ENCODE measurements at places on chromosomes 3 and 15.

GRCh38 chr3:26753095-26753494, 130.5 kb downstream of the LRRC3B start:
- no peak for DNase-seq

DNA sequence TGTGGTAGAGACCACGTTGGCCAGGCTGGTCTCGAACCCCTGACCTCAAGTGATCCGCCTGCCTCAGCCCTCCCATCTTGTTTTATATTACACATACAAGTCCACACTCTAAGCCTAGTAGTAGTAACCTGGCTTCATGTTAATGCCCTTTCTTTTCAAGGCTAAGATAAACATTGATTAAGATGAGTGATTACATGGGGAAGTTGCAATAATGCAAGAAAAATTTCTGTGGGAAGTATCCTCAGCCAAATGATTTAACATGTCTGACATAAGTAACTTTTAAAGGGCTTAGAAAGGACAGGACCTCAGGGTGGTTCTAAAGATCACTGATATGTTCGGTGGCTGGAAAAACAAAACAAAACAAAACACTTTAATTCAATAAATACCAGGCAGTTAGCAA, 72.1 kb downstream of the SFMBT1 start:
- no peak for DNase-seq

DNA sequence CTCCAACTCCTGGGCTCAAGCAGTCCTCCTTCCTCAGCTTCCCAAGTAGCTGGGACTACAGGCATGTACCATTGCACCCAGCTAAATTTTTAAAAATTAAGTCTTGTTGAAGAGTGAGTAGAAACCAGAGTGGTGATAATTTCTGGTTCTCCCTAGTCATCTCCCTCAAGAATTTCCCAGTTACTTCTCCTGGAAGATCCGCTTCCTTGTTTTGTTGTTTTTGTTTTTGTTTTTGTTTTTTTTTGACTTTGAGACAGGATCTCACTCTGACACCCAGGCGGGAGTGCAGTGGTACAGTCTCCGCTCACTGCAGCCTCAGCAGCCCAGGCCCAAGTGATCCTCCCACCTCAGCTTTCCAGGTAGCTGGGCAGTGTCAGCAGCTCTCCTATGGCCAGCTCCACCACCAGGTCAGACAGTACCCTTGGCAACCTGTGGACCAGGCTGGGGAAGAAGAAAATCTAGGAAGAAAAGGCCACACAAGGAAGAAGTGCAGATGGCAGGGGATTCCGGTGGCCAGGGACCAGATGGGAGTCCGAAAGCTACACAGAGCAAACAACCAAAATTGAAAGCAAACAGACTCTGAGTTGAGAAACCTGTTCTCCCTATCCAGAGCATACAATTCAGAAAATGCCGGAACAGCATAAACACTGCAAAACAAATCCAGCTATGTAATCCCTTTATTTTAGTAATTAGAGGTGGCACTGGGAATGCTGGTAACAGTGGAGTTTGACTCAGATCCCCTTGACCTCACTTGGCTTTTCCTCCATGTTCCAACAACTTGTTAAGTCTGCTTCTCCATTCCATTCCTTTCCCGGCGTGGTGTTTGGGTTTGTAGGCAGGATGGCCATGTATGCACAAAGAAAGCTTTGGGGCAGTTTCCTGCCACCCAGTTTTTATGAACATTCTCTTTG, 266.6 kb upstream of the CTDSPL start:
- DNase-seq = no peak

DNA sequence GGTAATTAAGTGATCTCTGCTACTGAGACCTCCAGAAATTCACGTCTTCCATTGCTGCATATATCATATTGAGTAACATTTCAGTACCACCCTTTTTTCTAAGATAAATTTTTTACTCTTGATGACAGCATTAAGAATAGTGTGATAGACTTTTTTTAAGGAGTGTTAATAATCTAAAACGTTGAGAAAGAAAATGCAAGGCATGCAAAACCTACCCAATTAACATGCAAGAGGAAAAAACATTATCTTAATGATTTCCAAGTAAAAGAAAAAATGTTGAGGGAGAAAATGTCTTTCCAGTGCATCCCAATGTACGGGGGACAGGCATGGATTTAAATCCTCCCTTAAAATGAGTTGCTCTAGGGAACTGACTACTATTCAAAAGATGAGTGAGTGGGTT, 740 bp downstream of the CLDN16 start:
- no peak for DNase-seq

DNA sequence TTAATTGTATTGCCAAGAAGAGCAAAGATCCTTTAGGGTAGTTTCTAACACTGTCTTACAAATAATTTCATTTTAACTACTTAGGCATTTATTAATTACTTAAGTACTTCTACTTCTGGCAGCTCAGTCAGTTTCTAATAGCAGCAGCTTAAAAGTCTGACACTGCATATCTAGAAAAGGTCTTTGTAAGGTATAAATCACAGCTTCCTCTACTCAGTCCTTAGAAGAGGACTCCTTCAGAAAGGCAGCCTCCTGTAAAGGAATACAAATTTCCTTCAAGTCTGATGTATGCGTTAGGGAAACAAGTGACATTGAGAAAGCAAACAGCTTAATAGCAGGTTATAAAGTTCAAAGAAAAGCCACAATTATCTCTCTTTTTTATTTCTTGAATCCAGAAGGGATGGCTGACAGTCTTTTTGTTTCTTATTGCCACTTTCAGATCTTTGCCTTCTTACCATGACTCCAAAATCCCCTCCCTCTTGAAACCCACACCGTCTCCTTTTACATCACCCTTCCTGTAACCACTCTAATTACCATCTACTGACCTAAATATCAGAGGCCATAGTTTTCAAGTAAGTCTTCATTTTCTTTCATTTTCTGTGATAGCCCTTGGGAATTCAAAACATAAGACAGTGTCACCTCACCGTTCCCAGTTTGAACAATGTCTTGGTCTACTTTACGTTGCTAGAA, 109.5 kb downstream of the CGGBP1 start:
- no peak for DNase-seq

DNA sequence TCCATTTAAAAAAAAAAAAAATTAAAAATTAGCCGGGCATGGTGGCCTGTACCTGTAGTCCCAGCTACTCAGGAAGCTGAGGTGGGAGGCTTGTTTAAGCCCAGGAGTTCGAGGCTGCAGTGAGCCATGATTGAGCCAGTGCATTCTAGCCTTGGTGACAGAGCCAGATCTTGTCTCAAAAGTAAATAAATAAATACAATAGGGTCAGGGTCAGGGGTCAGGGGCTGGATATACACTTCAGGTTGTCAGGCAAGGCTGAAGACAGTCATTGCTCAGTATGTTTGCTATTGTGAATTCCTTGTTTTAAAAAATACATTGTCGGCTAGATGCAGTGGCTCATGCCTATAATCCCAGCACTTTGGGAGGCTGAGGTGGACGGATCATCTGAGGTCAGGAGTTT, 8.1 kb upstream of the TKT start:
- no peak for DNase-seq

- no peak for DNase-seq
Measured at GRCh38 chr15:65366122-65366892, 11.5 kb downstream of the IGDCC3 start.

- DNase-seq = no peak
Measured at GRCh38 chr3:126340081-126340511, 17.1 kb downstream of the KLF15 start.

DNA sequence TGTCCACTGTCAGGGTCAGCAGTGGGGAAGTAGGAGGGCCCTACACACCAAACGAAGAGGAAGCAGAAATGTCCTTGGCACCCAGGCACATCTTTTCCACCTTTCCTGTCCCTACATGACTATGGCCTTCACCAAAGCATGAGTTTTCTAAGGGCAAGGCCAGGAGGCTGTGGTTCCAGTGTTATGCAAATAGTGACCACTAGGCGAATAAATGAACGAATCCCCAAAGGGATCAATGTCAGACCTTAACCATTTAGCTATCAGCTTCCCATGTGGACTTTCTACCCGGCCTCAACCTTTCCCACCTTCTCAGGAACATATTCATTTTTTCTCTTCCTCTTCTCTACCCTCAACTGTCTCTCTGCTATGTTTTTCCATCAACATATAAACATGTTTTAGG, 63.1 kb downstream of the NTRK3 start:
- DNase-seq = no peak

- DNase-seq = no peak
Measured at GRCh38 chr15:64844576-64845145, 2.9 kb downstream of the PLEKHO2 start.

DNA sequence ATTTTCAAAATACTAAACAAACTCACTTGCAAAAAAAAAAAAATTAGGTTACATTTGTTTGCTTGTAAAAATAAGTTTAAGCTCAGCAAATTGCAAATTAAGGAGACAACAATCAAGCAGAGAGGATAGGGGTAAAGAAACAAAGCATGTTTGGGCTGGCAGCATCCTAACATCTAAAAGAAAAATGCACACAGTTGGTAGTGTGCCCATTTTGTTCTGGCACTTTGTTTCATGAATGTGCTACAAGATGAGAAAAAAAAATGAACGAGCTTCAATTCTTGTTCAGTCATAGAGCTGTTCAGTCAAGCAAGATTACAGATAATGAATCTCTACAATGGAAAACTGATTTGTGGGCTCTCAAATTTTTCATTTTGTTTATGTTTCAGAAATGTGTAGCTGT, 17.7 kb upstream of the ZBBX start:
- no peak for DNase-seq

GRCh38 chr3:43503067-43503728, 118.6 kb downstream of the ANO10 start:
- DNase-seq = no peak

DNA sequence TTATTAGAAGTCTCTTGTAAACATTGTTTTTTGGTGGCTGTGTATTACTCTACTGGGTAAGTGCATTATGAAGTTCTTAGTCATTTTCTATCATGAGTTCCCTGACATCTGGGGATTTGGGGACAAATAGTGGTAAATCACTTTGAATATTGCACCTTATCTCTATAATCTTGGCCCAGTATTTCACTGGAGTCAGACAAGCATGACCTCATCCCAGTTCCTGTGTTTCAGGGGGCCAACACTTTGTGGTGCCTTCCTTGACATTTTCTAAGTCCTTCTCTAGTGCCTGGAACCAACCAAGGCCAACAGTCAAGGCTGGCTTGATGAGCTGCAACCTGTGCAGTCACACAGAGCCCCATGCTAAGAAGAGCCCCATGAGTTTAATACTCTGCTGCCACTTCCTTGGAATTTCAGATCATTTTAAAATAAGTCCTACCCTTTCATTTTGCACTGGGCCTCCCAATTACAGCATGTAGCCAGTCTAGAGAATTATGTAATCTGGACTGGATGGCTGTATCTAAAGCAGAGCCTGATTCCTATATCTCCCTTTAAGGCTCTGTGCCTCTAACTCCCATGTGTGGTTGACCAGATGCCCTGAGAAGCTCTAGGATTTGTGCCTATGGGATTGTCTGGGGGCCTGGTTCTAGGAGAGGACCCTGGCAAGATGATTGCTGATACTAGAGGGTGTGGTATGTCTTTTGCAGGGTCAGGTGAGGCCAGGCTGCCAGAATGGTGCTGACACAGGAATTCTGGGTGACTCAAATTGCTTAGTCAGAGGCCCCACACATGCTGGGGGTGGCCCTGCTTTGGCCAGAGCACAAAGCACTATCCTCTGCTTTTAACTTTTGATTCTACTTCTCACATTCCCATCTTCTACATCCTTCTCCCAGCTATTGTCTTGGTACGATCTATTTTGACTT, 319.6 kb upstream of the TBC1D5 start:
- no peak for DNase-seq

DNA sequence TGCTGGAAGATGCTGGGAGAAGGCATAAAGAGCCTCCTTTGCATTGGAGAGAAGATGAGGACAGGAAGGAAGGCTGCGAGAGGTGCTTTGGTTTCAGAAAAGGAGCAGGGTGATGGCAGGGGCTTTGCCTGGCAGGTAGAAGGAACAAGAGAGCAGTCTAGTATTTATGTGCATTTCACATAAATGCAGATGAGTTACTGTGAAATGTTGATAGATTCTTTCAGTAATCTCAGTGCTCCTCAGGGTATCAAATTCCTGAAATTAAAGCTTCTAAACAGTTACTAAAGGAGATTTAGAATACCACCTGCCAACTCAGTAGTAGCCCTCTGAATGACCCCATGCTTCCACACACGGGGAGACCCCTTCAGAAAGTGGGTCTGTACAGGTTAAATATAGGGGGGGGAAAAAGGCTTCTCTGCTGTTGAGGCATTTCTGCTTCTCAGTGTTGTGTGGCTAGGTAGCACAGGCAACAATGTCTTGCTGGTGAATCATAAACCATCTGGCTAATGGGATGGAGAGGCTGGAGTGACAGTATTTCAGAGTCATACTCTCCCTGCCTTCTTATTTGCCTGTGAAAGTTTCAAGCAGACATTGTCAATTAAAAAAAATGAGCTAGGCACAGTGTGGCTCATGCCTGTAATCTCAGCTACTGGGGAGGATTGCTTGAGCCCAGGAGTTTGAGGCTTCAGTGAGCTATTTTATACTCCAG, 14.3 kb upstream of the FBXL22 start:
- DNase-seq = no peak

- peak; percentile 17 for DNase-seq
Measured at GRCh38 chr15:22892333-22892732, 53.9 kb downstream of the NIPA2 start.

DNA sequence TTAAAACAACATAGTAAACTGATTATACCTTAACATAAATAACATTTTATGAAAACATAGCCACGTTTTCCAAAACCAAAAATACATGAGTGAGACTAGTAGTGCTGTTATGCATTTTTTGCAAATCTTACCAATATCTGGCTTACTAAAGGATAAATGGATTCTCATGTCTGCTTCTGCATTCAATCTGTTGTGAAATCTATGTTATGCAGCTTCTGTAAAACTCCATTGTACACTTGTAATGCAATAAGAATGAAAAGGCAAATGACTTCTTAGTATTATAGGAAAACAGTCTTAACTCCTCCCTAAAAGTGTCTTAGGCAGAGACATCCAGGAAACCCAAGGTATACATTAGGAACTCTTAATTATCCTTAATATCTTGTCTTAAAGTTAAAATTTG, 330.9 kb upstream of the THBS1 start:
- no peak for DNase-seq

GRCh38 chr3:146374146-146374545, 95.2 kb downstream of the PLSCR2 start:
- DNase-seq = no peak

- no peak for DNase-seq
Measured at GRCh38 chr3:10229576-10229975, 18.7 kb upstream of the TATDN2 start.

Data from D341Med (cell line).